Tongue (tissue), 3 donors: ENCODE measurements at places on chromosomes 2 and 18.

- peak; percentile 99 for DNase-seq
These were observed 122.7 kb downstream of the COL6A3 start for GRCh38 chr2:237291138-237291792.

DNA sequence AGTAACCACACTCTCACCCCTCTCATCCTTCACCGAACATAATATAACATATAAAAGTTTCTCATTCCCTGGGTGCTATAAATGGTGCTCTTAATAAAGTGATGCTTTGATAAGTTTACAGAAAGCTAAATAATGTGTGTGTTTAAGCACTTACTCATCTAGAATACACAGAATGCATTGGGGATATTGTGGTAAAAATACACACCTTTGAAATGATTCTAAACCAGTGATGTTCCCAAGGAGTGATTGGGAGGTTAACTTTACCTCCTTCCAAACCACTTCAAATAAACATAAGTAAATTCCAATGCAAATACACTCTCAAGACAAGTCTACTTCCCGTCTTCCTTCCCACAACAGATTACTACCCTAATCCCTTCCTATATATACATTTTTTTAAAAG, 85.3 kb upstream of the TWSG1 start:
- no peak for DNase-seq

GRCh38 chr2:17164550-17164949, 353.7 kb downstream of the RAD51AP2 start:
- no peak for DNase-seq

DNA sequence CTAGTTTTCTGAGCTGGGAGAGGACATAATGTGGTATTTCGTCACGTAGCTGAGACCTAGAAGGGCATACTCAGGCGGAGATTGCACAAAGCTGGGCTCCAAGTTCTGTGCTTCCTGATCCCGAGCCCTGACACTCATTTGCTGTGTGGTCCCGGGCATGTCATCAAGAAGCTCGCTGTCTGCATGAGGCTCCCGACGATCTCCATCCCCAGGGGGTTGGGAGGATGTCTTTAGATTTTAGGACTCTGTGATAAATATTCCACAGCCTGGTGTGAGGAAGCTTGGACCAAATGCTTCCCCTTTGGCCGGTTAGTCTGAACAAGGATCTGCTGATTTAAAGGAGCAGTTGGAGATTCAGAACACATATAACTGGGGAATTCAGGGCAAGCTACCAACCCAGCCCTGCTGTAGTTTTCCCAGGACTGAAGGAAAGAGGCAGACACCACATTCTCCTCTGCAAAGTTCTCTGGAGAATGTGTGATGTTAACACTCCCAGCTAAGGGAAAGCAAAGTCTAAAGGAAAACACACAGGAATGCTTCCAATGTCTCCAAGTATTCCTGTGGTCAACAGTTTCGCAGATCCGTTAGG, 2.3 kb downstream of the KCNE4 start:
- DNase-seq: peak; percentile 72
